ENCODE measurements at places on chromosomes 13 and 19.
A peak's percentile ranks its signal among the peaks of the same experiment; 100 is the strongest.

GRCh38 chr13:26831336-26831908, 70.8 kb upstream of the GPR12 start:
- DNase-seq: no peak

GRCh38 chr13:97385146-97385545, 48.8 kb upstream of the RAP2A start:
- DNase-seq: no peak

GRCh38 chr19:24166055-24166454, 79.1 kb downstream of the ZNF254 start:
- no peak for DNase-seq

DNA sequence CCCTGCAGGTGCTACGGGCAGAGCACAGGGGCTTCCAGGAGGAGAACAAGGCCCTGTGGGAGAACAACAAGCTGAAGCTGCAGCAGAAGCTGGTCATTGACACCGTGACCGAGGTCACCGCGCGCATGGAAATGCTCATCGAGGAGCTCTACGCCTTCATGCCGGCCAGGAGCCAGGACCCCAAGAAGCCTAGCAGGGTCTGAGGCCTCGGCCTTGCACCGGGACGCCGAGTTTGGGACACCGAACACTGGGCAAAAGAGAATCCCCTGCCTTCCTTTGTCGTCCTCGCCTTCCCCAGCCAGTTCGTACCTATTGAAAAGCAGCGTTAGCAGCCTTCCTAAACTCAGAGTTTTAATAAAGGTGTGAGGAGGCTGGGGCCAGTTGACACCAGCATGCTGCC, 12.1 kb downstream of the CBY2 start:
- no peak for DNase-seq

- DNase-seq: peak; percentile 77
Measured at GRCh38 chr13:114049026-114049425, 75.2 kb upstream of the C13orf46 start.

DNA sequence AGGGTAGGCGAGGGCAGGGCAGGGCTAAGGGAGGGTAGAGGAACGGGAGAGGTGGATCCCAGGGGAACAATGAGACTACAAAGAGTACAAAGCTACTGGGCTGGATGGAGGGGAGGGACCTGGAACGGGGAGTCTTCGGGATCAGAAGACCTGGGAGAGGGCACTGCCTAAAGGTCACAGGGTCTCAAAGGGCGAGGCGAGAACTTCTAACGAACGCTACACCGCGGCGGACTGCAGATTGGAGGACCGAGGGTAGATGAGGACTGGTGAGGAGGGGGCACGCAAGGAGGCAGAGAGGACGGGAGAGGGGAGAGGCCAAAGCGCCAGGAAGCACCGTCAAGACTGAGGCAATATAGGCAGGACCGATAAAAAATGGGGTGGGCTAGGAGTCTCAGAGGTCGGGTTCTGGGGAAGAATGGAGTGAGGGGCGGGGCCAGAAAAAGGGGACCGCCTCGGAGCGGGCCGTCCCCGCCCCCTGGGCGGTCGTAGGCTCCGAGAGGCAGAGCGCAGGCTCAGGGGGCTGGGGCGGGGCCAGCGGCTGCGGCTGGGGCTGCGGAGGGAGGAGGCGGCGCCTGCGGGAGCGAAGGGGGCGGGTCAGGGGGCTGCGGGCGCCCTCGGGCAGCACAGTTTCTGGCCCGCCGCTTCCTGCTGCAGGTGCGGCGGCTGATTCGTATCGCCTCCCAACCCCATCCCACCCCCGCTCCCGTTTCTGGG, 1.3 kb upstream of the KCNC3 start:
- DNase-seq: peak; percentile 87

GRCh38 chr19:49065905-49066512, 1.4 kb upstream of the NTF4 start:
- no peak for DNase-seq

GRCh38 chr13:49502954-49503353, 7.2 kb downstream of the PHF11 start:
- DNase-seq: no peak

DNA sequence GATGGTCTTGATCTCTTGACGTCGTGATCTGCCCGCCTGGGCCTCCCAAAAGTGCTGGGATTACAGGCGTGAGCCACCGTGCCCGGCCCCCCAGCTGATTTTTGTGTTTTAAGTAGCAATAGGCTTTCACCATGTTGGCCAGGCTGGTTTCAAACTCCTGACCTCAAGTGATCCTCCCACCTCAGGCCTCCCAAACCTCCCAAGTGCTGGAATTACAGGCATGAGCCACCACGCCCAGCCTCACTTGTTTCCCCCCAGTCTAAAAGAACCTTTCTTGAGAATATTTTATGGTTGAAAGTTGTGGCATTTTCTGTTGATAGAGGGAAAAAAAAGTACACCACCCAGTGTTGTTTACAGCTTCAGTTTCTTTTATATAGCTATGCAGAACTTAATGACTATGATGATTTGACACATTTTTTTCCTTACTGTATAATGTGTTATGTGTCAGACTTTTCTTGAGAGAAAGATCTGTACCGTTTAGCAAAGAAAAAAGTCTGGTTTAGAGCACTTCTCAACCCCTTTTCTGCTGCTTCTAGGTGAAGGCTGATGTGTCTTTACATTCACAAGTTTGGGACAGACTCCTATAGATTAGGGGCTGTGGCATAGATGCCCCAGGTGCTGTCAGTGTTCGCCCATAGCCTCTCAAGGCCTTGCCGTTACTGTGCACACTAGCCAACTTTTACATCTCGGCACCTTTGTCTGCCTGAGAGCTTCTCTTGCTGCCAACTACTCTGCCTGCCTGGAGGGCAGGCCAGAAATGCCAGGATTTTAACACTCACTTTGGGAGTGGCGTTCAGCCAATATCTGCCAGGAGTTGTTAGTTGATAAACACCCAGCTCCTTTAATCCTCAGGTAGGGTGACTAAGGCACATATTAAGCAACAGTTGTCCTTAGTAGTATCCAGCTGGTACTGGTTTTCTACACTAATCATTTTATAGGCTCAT, 33.0 kb downstream of the KCTD4 start:
- DNase-seq: no peak

GRCh38 chr13:114145256-114145655, 12.8 kb upstream of the RASA3 start:
- DNase-seq: no peak

DNA sequence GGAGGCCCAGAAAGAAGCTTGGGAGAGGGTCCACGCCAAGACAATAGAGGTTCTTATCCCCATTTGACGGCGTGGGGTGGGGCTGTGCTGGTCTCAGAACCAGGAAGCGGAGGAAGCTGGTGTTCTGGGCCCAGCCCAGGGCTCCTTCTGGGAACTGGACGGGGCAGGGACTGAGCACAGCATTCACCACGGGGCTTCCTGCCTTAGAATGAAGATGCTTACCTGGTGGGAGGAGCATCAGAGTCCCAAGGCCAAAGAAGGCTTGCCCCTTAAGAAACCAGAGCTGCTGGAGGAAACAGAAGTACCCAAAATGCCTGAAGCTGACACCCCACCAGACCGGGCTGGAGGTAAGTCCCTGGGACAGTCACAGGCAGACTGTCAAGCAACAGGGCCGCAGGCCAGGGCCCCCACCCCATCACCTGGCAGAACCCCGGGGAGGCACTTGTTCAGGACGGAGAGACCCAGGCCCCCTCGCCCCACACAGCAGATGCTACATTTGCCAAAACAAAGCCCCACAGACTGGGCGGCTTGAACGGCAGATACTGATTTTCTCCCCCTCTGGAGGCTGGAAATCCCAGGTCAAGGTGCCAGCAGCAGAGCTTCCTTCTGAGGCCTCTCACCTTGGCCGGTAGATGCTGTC, 17.8 kb upstream of the IGLON5 start:
- DNase-seq: no peak

DNA sequence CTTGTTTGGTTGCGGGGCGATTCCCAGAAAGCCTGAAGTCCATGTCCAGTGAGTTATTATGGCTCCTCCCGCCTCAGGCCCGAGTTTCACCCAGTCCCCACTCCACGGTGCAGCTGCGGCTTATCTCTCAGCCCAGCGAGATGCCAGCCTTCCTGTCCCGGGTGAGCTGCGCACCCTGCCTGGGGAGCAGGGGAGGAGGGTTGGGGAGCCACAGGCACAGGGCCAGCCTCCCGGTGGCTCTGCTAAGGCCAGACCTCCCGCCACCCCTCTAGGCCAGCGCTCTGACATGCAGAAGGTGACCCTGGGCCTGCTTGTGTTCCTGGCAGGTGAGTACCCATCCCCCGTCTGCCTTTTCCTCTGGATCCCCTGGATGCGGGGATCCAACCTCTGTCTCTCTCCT, 3.5 kb downstream of the FXYD3 start:
- DNase-seq: no peak

- DNase-seq: no peak
Measured at GRCh38 chr19:19475849-19476828, 39.2 kb downstream of the TSSK6 start.

GRCh38 chr13:94825507-94825906, 113.2 kb upstream of the SOX21 start:
- no peak for DNase-seq

DNA sequence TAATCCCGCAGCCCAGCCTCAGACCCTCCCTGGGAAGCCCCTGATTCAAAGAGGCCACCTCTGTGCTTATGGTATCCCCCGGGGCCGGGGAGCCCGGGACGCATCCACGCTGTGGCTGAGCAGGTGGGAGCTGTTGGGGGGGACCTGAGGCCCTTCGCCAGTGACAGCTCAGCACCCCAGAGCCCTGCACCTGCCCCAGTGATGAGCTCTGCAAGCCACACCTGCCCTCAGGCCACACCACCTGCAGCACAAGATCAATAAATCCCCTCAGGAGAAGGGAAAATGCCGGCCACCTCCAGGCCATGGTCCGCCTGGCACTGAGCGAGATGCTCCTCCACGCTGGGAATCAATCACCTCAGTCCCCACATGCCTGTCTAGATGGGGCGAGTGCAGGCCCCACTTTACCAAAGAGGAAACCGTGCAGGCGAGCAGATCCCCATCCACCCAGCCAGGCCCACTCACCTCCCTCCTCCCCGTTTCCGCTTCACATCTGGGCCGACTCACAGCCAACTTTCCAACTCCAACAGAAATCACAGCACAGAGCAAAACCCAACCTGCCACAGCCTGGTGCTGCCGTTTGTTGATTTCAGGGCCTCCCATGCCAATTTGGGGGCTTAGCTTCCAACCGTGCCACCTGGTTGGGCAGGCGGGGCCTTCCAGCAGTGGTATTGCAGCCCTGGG, 12.8 kb downstream of the MOB3A start:
- DNase-seq: peak; percentile 73

- DNase-seq: no peak
Measured at GRCh38 chr19:55855160-55855559, 18.8 kb downstream of the NLRP4 start.

DNA sequence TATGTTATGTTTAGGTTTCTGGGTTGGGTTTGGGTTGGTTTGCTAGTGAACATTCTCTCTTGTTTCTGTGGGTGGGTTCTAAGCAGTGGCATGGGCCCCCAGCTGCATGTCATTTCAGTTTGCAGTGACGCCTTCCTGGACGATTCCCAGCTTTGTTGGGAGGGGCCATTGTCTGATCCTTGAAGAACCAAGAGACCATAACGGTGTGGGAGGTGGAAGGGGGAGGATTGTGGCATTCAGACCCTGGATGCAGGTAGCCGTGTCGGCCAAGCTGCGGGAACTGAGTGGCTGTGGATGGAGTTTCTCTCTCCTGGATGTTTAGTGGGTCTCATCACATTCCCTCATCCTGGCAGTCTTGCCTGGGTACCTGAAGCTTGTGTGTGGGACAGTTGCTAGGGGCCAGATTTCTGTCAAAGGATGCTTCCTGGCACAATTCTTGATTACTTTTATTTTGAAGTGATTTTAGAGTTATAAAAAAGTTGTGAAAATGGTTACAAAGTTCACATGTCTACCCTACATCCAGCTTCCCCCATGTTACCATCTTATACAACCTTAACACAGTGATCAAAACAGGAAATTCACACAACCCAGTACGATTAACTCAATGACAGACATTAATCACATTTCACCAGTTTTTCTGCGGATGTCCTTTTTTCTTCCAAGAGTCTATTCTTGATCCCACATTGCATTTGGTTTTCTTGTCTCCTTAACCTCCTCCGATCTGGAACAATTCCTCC, 123.8 kb downstream of the SIPA1L3 start:
- no peak for DNase-seq

DNA sequence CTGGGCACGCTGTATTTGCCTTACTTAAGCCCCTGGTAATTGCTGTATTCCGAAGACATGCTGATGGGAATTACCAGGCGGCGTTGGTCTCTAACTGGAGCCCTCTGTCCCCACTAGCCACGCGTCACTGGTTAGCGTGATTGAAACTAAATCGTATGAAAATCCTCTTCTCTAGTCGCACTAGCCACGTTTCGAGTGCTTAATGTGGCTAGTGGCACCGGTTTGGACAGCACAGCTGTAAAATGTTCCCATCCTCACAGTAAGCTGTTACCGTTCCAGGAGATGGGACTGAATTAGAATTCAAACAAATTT, 676 bp downstream of the BRCA2 start:
- no peak for DNase-seq

DNA sequence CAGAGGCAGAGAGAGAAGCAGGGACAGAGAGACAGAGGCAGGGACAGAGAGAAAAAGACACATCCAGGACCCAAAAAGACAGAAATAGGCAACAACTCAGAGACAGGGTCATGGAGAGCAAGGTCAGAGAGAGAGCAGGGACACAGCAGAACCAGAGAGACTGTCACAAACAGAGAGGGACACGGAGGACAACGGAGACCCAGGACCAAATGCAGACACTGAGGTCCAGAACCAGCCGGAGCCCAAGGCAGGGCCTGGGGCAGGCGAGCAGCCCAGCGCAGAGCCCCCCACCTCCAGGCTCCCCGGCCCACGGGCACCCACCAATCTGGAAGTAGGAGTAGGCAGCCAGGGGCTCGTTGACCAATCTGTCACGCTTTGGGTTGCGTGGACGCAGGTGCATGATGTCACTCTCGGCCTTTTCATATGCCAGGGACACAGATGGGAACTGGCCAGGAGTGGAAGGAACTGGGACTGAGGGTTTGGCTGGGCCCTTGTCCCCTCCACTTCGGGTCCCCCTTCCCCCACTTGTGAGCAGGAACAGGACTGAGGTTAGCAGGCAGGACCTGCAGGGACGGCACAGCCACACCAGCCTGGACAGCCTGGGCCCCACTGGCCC, 8.1 kb downstream of the TMEM147 start:
- DNase-seq: no peak

- DNase-seq: no peak
Measured at GRCh38 chr13:100179276-100179675, 90.4 kb downstream of the PCCA start.

Data from activated CD4-positive, alpha-beta T cell treated with anti-CD3 and anti-CD28 coated beads, Interleukin-2, amount 50 U/mL, for 48 hours (primary cell).